ENCODE measurements at places on chromosomes 12 and 14. TPM values are rescaled to one million over a fixed set of nuclear protein-coding genes. Genes with fewer than 3 reads are reported as not detected.

DNA sequence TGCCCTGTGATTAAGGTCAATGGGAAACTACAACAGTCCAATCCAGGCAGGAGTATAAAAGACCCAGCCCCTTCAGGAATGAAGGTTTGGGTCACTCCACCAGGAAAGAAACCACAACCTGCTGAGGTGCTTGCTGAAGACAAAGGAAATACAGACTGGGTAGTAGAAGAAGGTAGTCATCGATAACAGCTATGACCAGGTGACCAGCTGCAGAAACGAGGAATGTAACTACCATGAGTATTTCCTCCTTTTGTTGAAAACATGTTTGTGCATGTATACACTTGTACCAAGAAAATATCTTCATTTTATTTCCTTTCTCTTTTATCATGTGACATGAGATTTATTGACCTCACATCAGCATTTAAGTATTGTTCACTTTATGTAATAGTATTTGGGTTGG lies 409.1 kb downstream of the FOXG1 start:
- DNase-seq, result no peak

GRCh38 chr14:74064426-74064825 lies 19.8 kb downstream of the ALDH6A1 start:
- no peak for DNase-seq

DNA sequence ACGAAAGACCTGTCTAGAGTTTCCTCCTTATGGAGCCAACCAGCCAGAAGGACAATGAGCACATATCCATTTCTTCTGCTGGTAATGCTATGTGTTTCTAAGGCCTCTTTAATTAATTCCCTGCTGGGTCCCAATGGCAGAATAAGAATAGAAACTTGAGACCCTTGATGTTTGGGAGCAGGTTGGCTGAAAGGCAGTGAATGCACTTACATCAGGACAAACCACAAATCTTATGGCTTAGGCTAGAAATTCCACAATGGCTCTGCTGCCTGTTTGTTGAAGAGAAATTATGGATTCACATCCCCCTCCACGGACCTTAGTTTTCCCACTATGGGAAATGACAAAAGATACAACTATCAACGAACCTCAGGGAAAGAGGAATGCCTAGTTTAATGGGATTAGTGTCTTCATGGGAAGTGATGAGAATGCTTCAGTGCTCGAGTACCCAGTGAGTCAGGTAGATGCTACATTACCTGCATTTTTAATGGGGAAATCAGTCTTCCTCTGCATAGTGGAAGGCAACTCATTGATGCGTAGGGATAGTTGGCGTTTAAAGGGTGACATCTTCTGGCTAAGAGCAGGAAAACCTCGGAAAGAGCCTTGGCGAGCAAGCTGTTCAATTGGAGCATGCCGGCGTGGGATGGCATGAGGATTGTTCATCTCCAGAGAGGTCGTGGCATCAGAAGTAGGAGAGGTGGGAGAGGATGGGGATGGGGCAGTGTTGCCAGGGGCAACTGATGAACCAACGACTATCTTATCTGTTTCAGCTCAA lies 46.5 kb downstream of the PAPLN start:
- no peak for DNase-seq

DNA sequence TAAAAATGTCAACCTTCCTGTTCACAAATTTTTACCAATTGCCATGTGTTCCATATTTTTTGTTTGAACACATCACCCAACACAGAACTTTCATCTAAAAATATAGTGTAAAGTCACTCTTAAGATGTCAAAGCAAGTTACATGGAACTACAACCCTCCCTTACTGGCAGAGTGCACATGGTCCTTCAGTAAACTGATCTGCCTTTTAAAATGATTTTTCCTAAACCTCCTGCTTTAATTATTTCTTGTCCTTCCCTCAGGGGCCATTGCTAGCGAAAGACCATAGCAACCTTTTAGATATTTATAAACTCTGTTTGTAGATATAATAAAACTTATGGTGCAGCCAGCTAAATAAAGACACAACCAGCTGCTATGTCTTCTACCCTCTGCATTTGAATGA lies 255.2 kb upstream of the FAR2 start:
- no peak for DNase-seq

GRCh38 chr14:105292826-105293711 lies 7.7 kb downstream of the BRF1 start:
- no peak for DNase-seq

DNA sequence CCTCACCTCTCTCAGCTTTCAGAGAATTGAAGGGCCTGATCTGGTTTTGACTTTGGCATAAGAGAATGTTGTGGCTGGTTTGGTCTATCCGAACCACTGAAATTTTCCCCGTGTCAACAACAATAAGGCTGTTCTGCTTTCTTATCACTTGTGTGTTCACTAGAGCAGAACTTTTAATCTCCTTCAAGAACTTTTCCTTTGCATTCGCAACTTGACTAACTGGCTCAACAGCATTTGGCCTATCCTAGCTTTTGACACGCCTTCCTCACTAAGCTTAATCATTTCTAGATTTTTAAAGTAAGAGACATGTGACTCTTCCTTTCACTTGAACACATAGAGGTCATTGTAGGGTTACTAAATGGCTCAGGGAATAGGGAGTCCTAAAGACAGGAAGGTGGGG lies 25.9 kb upstream of the EDDM3A start:
- DNase-seq, result no peak

DNA sequence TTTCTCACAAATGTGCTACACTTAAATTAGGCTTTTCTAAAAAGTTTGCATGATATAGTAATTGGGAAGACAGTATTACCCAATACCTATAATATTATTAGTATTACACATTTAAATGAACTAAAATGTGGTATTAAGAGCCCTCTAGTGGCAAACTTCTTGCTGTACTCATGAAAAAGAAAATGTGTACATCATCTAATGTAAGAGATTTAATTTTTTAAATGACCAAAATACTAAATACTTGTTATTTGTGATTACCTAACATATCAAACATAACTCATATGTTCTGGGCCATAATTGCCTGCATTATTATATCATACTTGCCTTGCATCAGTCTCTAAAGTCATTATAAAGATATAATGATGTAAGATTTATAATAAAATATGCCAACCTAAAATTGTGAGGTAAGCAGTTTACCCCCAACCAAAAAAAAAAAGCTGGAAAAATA lies 64.2 kb downstream of the DNAI7 start:
- no peak for DNase-seq

The CAPZA3 gene
- total RNA-seq, result not detected

- DNase-seq, result no peak
Observed at GRCh38 chr12:10260927-10261326, 46.7 kb upstream of the KLRD1 start.

- no peak for DNase-seq
Observed at GRCh38 chr12:116138781-116139180, 138.7 kb downstream of the MED13L start.

GRCh38 chr12:89797436-89797835 lies 88.8 kb upstream of the ATP2B1 start:
- no peak for DNase-seq

DNA sequence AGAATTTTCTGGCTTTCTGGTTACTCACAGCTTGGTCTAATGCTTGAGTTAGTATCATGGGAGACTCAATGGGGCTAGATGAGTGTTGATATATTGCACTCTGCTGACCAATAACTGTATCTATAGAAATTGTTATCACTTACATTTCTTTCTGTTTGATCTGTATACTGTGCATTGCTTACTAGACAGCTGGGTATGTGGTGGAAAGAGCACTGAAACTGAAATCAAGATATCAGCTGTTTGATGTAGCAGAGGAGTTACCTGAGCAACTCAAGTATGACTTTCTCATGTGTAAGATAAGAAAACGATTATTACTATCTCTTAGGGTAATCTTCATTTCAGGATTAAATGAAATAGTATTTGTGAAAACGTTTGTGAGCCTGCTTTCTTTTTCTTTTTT lies 183.0 kb downstream of the SLC15A5 start:
- DNase-seq, result no peak

DNA sequence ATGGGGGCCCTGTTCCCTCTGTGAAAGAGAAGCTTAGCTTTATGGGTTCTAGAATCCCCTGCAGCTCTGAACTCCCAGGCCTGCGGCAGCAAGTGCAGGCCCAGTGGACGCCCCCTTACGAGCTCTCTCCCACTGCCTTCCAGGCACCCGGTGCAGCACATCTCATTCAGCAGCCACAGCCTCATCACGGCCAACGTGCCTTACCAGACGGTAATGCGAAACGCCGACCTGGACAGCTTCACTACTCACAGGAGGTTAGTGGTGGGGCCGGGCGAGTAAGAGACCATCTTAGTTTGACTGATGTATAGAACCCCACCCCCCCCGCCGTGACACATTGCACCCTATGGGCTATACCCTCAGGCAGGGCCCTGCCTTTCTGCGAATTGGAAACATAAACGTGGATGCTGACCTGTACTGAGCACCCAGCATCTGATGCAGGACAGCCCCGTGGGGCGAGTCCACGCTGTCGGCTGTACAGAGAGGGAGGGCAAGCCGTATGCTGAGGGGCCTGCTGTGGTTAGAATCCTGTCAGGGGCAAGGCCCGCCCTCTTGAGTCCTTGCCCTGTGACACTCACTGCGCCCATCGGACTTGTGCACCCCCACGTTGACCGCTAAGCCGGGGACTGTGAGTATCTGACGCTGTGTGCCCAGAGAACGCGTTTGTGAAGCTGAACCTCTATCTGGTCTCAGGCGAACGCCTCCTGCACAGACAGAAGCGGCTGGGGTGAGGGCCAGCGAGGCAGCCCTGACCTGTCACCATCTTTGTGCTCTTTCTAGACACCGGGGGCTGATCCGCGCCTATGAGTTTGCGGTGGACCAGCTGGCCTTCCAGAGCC lies 71.7 kb downstream of the TESC start:
- peak; percentile 78 for DNase-seq

- DNase-seq, result no peak
Observed at GRCh38 chr12:92722897-92723296, 20.1 kb downstream of the PLEKHG7 start.

DNA sequence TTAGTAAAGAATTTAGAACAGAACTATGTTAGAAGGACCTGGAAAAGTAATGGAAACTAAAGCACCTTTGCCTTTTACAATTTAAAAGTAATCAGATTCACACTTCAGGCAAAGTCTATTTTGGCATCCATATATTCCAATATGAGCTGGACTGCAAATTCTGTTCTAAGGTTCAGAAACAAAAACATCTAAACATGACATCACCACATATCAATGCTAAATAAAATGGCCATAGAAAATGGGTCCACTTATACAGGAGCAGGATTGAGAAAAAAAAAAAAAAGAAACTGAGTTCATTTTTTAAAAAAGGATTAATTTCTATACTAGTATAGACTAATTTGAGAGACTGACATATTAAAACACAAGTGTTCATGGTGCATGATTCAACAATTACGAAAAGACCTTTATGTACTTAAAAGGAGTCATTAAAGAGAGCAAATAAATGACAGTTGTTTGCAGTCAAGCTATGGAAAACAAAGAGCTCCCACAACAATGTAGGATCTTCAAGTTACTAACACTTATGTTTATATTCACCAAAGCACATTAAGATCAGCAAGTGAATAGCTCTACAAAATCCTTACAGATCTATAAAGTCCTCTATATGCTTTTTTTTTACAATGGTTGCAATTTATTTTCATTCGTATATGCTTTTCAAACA lies 45.7 kb downstream of the DICER1 start:
- no peak for DNase-seq

- DNase-seq, result no peak
Observed at GRCh38 chr14:68626386-68626785, 166.5 kb downstream of the ZFP36L1 start.

DNA sequence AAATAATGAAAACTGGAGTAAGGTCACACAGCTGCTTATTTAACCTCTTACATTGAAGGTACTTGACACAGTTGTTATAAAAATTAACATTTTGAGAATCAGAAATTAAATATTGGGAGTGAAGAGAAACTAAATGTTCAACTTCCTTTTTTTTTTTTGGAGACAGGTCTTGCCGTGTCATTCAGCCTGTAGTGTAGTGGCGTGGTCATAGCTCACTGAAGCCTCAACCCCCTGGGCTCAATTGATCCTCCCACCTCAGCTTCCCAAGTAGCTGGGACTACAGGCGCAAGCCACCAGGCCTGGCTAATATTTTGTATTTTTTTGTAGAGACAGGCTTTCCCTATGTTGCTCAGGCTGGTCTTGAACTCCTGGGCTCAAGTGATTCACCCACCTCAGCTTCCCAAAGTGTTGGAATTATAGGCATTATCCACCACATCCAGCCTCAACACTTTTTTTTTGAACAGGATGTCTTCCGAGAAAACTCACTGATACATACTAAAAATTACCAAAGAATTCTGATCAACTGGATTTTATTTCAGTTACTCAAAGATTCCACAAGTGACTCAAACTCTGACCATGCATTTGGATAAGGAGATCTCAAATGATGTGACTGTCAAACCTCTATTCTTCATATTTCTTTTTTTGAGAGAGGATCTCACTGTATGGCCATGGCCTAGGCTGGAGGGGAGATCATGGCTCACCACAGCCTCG lies 35.4 kb downstream of the SGPP1 start:
- DNase-seq, result no peak

The ITPK1 gene
- total RNA-seq, result 267 TPM

- no peak for DNase-seq
Observed at GRCh38 chr12:104749545-104749944, 208.5 kb downstream of the SLC41A2 start.

DNA sequence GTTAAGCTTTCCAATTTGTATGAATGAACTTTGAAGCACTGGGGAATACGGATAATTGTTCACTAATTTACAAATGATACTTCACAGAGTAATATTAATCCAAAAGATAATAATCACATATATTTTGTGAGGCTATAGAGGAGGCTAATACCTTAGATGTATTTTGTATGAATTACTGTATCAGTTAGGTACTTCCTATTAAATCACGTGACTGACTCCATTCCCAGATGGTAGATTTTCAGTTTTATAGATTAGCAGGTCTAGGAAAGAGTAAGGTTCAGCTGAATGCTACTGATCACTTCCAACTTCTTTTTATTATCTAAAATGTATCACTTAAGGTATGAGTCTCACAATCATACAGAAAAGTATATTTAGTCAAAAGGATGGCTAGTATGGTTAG lies 133.6 kb downstream of the PDE3A start:
- no peak for DNase-seq

DNA sequence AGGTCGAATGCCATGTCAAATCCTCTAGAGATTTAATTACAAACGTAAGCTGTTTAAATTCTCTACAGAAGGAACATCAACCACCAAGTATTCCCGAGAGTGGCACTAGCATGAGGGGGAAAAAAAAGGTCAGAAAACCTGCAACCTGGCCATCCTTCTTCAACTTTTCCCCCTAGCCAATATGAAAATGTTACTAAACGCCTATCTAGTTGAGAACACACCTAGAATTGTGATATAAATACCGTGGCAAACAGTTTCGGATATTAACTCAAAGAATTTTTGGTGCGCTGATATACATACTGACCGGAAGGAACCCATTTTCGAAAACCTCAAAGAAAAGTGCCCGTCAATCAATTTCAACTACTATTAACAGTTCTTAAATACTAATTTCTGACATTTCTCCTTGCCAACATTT lies 1.8 kb downstream of the HNRNPC start:
- no peak for DNase-seq

The C14orf132 gene
- total RNA-seq, result 2.7 TPM

The KLRC4 gene
- total RNA-seq, result not detected

The CCDC88C gene
- total RNA-seq, result 17.4 TPM

The NKX2-8 gene
- not detected for total RNA-seq

All from mesenteric fat pad (tissue), 1 donor.